CD4-positive, alpha-beta T cell treated with Interleukin-4 for 1 hour (primary cell): ENCODE measurements at places on chromosomes 1 and 21.

DNA sequence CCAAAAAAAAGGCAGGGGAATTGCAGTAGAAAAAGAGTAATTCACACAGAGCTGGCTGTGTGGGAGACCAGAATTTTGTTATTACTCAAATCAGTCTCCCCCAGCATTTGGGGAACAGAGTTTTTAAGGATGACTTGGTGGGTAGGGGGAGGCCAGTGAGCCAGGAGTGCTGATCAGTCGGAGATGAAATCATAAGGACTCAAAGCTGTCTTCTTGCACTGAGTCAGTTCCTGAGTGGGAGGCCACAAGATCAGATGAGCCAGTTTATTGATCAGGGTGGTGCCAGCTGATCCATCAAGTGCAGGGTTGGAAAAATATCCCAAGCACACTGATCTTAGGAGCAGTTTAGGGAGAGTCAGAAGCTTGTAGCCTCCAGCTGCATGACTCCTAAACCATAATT is 23.7 kb upstream of the EDARADD start:
- DNase-seq, result no peak

DNA sequence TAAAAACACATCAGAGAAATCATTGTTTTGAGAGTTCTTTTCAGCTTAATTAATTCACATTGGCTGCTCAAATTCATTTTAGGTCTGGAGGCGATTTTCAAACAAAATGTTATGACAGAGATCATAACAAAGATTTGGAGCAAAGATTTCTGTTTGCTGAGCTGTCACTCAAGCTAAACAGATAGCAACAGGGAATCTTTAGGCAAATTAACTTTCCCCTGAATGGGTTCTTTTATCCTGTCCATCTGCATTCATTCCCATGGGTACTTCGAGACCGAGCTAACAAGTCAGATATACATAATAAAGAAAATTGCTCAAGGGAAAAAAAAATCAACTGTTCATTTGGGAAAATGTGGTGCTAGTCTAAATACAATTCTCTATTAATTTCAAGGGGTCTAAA is 30.2 kb upstream of the CA6 start:
- DNase-seq, result no peak

DNA sequence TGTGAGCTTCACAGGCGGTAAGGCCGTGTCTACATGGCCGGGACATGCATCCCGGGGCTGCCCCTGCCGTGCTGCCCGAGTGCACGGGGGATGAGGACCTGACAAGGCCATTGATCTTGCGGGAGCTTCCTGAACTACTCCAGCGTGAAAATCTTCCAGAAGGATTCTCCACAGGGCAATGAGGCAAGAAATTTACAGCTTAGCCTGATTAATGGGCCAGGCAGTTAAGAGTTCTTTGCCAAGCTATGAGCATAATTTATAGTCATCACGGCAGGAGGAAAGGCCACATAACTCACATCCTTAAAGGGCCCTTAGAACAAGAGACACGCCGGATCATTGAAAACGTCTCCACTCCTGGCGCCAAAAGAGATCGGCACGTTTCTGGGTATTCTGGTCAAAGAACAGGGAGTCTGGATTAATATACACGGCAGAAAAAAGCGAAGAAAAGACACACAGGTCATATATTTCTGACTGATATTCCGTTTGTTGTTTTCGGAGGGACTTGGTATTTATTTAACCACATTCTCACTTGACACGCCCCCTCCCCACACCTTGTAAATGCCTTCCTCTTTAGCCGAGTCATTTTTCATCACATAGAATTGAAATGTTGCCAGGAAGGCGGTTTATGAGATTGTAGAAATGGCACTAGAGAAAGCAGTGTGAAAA is 180.5 kb downstream of the DYRK1A start:
- no peak for DNase-seq

- DNase-seq, result no peak
These were observed 1.8 kb upstream of the CTPS1 start for GRCh38 chr1:40977716-40978115.

DNA sequence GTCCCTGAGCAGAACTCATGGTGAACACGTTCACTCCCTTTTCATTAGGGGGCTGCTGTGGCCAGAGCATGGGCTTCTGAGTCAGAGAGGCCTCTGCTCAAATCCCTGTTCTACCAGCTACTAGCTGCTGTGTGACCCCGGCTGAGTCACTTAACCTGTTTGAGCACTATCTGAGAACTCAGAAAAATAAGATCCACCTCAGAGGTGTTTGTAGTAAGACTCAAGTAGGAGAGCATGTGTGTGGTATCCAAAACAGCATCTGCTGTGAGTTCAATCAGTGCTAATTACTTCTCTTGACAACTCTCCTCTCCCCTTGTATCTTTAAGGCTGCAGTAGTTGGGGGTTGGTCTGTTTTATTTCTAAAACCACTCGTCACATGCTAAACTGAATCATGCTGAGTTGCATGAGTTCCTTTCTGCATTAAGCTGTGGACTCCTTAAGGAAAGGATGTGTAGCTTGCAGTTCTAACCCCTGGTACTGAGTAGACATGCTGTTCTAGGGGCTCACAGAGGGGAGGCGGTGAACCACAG is 39.7 kb upstream of the JUN start:
- DNase-seq, result no peak
